ENCODE measurements at places on chromosomes 6 and 20.

- no peak for DNase-seq
Observed at GRCh38 chr20:36128463-36129159, 25.9 kb upstream of the EPB41L1 start.

DNA sequence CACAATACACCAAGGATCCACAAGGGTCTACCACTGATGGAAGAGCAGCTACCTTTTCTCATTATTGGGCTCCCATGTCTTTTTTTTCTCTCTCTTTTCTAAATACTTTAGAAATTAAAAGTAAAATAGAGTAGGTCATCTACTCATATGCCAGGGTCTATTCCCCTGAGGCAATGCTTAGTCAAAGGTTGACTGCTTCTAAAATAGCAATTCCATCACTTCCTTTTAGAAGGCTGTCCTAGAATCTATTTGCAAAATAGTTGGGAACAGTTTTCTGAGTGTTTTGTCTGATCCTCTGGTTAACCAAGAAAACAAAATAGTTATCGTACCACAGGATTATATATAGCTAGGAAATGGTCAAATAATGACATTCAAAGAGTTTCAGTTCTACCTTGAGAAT lies 174.1 kb downstream of the COL21A1 start:
- no peak for DNase-seq

GRCh38 chr6:38909015-38909730 lies 139.4 kb upstream of the GLP1R start:
- no peak for DNase-seq

DNA sequence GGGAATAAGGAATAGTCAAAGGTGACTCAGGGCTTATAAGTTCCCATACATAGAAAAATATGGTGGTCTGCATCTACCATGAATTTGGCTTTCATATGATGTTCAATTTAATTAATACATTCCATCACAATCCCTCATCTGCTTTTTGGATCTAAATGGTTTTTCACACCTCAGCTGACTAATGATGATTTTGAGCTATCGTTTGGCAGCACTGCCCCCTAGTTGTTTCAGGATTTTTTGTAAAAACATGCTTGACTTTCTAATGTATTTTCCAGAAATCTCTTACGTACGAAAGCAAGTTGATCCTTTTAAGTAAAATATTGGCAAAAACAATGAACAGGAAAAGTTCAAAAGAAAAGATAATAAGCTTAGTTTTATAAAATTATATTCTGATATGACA lies 408.6 kb upstream of the ADGRB3 start:
- DNase-seq, result no peak
